Stimulated activated naive CD8-positive, alpha-beta T cell treated with anti-CD3 and anti-CD28 coated beads, Interleukin-15, amount 100 ng/mL, for 72 hours (primary cell): ENCODE measurements at places on chromosomes 6 and 20.

DNA sequence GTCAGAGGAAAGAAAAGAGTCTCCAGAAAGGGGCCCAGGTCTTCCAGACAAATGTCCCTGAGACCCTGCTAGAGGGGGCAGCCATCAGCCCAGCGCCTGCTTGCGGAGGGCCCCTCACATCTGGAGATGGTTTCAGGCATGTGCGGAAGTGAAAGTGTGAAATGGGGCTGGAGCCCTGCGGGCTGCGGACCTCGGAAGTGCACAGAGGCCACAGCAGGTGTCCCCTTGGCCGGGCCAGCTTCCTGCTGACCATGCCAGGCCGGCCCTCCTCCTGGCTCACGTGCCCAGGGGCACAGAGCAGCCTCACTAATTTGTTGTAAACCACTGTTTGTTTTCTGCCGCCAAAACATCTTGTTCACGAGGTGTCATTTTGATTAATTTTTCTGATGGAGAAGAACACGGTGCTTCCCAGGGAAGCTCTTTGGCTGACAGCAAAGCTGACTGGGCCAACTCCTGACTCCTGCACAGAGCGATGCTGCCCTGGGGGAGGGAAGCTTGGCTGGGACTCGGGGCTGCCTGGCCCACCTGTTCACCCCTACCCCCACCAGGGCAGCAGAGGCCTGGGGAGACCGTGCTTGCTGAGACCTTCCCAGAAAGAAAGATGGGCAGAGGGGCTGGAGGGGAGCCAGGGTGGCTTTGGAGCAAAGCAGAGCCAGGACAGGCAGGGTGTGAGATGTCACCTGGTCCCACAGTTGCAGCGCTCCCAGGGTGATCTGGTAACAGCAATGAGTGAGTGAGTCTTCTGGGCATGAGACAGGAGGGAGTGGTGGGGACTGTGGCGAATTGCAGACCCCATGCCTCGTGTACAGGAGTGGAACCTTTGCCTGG lies 54.2 kb downstream of the BCAS4 start:
- DNase-seq: no peak

- DNase-seq: no peak
These were observed 687.7 kb upstream of the POU3F2 start for GRCh38 chr6:98146656-98147055.

DNA sequence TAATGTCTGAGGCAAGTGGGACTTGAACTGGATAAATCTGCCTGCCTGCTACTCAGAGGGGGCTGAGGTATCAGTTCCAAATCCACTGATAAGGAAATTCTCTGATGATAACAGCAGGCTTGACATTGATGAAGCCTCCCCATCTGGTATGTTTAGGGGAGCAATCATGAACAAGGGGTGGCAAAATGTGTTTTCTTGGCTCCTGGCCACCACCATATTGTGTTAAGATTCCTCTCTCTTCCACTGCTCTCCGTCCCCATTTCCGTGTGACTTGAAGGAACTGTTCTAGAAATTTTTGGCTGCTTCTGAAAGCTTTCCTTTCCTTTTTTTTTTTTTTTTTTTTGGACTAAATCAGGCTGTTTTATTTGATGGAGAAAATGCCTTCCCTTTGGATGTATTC lies 335.3 kb upstream of the NRSN1 start:
- no peak for DNase-seq

GRCh38 chr20:41152108-41152757 lies 14.9 kb downstream of the PLCG1 start:
- no peak for DNase-seq
